ENCODE measurements at places on chromosomes 7 and 10.
A peak's percentile ranks its signal among the peaks of the same experiment; 100 is the strongest.

- DNase-seq, result no peak
Observed at GRCh38 chr10:24177636-24178035, 31.3 kb upstream of the KIAA1217 start.

- DNase-seq, result no peak
Observed at GRCh38 chr10:69241575-69241974, 21.4 kb downstream of the HKDC1 start.

GRCh38 chr7:95694334-95694733 is 78.0 kb upstream of the DYNC1I1 start:
- DNase-seq, result no peak

- no peak for DNase-seq
Observed at GRCh38 chr10:14302035-14302434, 28.7 kb downstream of the FRMD4A start.

DNA sequence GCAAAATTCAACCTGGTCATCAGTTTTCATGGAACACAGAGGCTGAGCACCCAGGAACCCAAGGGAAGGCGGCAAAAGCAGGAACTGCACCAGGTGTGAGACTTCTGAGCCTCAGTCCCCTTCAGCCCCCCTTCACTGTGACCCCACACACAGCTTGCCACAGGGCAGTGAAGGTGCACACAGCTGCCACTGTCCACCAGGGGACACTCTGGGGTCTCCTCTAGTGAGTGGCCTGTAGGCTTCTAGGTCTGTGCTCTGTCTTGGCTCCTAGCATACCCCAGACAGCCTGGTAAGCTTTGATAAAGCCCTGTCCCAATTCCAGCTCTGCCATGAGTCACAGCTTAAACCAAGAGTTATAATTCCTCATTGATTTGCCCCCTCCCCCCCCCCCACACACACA is 12.1 kb downstream of the KCNH2 start:
- DNase-seq, result no peak

DNA sequence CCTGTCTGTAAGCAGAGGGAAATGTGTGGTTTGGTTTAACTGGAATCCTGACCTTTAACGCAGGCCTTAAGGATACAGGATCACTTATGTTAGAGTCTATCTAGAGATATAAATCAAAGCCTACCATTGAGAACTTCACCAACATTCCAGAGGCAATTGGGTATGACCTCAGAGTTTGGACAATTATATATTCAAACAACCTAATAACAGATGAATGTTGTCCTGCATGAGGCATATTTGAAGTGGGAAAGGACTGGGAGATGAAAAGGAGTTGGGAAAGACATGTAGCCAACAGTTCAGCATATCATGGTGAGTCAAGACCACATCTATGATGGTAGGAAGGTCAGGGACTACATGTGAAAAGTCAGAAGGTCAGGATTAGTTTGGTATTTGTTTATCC is 274.2 kb downstream of the DOCK4 start:
- DNase-seq, result no peak

DNA sequence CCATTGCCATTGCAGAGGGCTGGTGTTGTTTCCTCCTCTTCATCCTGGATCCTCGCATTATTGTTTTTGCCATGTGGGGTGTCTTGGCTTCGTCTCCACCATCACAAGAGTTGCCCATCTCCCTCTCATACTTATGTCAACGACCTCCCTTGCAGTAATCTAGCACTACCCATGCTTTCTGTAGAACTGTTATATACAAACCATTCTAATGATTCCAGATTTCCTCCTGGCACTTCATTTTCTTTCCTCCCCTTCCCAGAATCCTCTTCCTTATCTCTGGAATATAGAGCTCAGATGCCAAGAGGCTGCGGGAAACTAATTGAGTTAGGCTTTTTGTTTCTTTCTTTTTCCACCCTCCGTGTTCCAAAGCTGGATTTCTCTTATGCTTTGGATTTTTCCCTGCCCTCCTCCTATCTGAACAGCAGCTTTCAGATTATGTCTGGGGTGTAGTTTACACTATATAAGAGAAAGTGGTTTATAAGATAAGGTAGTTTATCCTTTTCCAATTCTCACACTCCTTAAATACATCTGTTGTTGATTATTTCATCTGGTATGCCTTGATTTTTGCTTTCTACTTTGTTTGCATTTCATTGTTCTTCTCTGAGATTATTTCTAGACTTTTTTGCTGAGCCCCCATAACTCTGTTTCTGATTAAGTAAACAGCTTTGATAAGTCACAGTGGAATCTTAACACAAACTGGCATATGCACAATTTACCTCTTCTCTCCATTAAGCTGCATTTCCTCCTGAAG is 264.1 kb downstream of the BICC1 start:
- DNase-seq, result no peak

DNA sequence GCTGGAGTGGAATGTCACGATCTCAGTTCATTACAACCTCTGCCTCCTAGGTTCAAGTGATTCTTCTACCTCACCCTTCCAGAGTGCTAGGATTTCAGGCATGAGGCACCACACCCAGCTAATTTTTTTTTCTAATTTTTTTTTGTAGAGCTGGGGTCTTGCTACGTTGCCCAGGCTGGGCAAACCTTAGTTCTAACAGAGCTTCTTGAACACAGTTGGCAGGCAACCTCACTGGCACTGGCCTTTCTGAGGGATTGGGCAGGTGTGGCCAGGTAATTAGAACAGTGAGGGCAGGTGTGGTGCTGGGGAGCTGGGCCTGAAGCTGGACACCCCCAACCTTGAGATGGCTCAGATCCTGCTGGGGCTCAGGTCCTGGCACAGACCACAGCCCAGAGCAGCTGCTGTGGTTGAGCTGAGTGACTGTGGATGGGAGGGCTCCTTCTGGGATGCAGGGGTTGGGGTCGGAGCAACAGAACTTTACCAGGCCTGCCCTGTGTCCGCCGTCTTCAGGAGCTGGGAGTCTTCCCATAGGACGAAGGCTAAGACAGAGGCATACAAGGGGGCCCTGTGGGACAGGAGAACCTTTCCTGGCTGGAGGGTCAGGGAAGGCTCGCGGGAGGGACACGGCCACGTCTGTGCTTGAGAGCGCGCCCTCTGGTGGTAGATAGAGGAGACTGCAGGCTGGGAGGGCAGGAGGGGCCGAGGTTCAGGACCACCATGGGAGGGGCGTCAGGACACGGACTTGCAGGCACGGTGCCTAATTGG is 48.2 kb downstream of the COL26A1 start:
- peak; percentile 42 for DNase-seq

GRCh38 chr7:150983893-150984368 is 5.8 kb upstream of the KCNH2 start:
- DNase-seq, result no peak

- no peak for DNase-seq
Observed at GRCh38 chr7:94393246-94394108, 1.2 kb upstream of the COL1A2 start.

DNA sequence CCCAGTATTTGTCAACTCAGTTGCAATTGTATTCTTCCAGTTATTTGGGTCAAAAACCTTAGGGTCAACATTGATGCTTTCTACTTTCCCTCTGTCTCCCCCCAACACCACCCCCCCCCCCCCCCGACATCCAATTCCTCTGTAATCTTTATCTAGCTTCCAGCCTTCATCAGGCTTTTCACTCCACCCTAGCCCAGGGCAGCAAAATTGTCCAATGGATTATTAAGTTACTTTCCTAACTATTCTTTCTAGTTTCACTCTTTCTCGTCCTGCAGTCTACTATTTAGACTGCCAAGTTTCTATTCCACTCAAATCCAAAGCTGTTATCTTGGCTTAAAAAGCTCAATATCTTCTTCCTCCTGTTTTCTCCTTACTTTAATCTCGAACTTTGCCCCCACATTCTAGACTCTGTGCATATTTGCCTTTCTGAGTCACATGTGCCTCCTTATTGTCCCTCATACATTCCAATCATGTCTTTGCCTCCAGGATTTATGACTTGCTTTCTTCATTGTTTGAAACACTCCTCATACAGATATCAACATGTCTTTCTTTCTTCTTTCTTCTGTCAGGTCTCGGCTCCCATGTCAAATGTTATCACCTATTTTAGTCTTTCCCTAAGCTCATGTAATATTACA is 196.6 kb upstream of the TMEM196 start:
- DNase-seq, result no peak

- no peak for DNase-seq
Observed at GRCh38 chr10:75487755-75488125, 56.3 kb downstream of the LRMDA start.

DNA sequence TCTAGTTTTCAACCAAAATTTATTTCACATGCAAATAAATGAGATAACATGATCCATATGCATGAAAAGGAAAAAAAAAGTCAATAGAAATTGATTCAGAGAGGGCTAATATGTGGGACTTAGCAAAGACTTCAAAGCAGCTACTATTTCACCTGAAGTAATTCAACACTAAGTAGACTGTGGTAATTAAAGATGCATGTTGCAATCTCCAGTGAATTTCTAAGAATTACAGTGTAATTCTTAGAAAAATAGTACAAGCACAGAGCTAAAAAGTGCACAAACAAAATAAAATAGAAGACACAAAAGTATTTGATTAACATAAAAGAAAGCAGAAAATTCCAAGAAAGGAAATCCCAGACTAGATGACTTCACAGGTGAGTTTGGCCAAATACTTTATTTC is 25.7 kb downstream of the GPR22 start:
- no peak for DNase-seq

DNA sequence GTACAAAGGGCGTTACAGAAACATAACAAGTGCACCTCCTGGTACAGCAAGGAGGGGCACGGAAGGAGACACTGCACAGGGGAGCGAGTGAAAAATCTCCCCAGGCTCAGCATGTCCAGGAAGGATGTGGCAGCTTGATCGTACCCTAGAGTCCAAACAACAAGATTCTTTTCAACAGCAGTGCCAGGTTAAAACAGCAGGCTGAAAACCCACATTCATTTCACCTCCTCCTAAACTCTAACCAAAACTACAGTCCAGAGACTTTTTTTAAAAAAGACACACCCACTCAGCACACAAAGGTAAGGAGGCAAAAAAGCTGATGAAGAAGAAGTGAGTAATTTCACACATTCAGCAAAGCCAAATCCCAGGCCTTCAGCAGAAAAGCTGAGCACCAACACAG is 138.8 kb downstream of the SFMBT2 start:
- no peak for DNase-seq

DNA sequence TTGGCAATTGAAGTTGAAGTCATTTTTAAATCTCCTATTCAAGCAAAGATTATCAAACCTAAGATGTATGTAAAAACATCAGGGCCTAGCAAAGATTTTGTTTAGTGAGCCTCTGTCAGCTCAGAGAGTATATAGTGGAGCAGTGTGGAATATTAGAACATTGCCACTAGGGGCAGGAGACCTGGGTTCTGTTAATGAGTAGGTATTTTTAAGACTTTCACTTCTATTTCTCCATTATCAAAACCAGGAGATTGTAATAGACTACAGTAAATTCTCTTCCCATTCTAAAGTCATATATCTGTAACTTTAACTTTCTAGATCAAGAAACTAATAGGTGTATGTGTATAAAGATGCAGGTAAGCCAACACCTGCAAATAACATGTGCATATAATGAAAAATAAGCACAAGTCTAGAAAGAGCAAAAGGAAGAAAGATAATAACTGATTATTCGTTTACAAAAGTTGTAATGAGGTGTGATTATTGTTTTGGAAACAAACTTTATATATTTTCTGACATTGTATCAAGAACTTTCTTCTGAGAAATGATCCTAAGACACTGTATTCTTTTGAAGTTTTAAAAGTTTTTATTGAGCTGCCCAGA is 64.4 kb downstream of the KCND2 start:
- no peak for DNase-seq

DNA sequence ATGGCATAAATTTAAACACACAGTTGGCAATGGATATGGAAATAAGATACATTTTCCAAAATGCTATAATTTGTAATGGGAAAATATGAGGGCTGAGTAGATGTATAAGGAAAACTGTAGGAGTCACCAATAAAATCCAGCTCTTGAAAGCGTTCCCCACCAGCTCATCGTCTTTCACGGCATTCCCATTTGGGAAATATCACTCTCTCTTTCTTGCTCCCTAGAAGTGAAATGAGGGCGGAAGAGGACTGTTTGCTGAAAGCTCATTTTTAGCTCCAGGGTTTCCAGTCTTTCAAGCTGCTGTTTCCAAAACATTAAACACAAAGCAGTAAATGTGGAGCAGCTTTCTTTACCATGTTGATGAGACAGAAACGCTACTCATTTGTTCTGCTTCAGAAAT is 104.6 kb upstream of the SFMBT2 start:
- no peak for DNase-seq

GRCh38 chr7:47471358-47471703 is 110.6 kb downstream of the TNS3 start:
- DNase-seq, result no peak

DNA sequence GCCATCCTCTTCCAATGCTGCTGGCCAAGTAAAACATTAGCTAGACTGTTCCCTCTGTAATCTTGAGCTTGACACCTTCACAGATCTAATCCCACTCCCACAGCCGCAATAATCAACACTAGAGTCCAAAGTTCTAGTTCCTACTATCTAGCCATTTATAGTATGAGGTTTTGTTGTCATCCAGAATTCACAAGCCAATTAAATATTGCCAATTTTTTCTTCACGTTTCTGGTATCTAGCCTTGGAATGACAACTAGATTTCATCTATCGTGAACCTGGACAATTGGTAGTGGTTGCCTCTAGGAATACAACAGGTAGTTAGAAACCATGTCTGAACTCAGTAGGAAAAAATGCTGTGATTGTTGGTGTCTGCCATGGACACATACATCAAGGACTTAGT is 10.4 kb downstream of the WASL start:
- DNase-seq, result no peak

DNA sequence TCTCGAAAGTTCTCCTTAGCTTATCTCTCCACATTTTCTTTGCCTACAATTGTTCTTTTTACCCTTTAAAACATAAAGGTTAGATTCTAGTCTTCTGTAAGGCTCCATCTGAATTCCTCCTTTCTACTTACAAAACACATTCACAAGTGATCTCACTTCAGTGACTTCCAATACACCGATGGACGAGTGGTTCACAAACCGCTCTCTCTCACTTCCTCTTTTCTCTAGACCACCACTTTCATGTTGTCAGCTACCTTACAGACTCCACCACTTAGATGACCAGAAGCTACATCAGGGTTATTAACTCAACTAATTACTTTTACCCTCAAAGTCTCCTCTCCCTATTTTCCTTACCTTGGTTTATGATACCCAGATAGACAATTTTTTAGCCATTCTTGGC is 11.8 kb downstream of the MET start:
- DNase-seq, result no peak

GRCh38 chr7:39605087-39605486 is 18.3 kb upstream of the RALA start:
- no peak for DNase-seq

GRCh38 chr10:61792921-61793320 is 108.6 kb upstream of the ARID5B start:
- DNase-seq, result no peak

DNA sequence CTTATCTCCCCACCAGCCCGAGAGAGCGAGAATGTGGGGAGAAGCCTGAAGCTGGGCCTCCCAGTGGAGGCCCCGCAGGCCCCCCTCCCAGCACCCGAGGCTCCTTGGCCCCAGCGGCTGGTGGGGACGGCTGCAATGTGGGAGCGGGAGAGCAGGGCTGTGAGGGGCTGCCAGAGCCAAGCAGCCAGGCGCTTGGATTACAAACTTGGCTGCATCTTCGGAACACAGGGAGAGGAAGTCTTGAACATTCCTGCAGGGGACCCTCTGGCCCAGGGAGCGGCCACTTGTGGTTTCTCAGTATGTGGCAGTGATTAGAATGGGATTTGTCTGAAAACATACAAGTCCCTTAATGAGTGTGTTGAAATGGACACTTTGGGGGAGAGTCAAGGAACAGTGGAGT is 23.2 kb downstream of the ELN start:
- no peak for DNase-seq

GRCh38 chr7:56026538-56026937 is 24.7 kb downstream of the PSPH start:
- no peak for DNase-seq
